ENCODE measurements at places on chromosomes 7 and 10.

DNA sequence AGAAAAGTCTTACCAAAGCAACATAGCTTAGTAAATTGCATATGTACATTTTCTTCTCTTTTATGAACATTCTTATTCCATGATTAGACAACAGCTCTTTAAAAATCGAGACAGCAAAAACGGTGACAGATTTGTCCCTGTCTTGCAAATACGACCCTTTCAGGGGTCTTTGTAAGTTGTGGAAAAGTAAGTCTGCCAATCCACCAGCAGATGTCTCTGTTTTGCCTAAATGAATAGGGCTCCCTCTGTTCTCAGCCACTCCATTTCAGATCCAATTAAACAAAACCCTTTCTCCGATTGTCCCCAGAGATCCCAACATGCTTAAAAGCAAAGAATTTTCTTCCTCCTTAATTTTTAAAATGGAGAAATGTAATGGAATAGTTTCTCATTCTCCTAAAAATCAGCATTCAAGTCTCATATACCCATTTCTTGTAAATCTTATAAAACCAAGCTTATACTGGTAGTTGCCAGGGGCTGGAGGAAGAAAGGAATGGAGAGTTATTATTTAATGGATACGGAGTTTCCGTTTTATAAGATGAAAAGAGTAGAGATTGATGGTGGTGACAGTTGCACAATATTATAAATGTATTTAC is 61.0 kb upstream of the NFE2L3 start:
- peak; percentile 71 for DNase-seq

GRCh38 chr10:119131512-119132240 is 27.8 kb downstream of the DENND10 start:
- DNase-seq = peak; percentile 28

DNA sequence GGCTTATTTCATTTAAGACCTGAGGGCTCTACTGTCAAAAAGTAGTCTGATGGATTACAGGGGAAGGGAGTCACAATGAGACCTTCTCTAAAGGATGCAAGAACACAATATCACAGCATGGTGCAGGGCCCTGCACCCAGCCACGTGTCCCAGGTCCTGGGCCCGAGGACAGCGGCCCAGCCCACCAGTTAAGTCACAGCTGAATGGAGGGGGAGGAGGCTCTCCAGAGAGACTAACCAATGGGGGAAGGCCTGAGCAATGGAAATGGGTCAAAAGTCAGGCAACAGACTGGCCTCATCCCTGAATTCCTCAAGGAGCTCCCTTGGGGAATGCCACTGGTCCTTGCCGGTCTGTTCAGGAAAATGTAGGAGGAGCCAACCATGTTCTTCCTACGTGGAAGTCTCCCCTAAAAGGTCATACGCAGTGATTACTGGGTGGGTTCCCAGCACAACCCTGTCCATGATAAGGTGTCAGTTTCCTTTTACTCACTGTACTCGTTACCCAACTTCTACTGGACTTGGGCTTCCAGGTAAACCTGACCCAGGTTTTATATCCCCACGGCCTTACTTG is 28.3 kb downstream of the CCDC3 start:
- no peak for DNase-seq

DNA sequence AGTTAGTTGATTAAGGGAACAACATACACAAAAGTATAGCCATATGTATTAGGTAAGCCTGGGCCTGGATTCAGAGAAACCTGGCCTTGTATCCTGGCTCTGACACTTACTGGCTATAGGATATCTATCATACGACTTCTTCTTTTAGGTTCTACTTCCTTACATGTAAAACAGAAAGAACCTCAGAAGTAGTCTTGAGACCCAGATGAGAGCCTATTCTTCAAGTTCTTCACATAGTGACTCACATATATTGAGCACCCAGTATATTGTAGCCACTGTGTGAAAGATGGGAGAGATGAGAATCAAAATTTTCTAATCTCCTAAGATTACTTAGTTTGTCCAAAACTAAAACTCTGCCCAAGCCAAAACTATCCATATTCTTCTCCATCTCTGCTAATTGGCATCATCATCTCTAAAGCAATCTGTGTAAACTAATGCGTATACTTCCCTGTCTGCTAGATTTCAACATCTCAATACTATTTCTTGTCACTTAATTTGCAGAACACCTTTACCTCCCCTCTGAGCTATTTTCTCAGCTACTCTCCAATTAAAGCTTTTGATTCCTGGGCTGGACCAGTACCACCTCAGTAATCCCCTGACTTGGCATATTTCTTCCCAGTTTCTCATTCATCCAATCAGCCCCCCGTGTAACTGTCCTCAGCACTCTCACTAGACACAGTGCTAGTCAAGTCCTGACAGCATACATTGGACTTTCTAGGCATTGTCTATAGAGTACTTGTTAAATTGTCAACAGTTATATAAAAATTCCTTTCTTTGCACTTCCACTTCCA is 53.5 kb upstream of the MET start:
- no peak for DNase-seq

GRCh38 chr7:82700741-82701140 is 257.2 kb upstream of the CACNA2D1 start:
- no peak for DNase-seq

DNA sequence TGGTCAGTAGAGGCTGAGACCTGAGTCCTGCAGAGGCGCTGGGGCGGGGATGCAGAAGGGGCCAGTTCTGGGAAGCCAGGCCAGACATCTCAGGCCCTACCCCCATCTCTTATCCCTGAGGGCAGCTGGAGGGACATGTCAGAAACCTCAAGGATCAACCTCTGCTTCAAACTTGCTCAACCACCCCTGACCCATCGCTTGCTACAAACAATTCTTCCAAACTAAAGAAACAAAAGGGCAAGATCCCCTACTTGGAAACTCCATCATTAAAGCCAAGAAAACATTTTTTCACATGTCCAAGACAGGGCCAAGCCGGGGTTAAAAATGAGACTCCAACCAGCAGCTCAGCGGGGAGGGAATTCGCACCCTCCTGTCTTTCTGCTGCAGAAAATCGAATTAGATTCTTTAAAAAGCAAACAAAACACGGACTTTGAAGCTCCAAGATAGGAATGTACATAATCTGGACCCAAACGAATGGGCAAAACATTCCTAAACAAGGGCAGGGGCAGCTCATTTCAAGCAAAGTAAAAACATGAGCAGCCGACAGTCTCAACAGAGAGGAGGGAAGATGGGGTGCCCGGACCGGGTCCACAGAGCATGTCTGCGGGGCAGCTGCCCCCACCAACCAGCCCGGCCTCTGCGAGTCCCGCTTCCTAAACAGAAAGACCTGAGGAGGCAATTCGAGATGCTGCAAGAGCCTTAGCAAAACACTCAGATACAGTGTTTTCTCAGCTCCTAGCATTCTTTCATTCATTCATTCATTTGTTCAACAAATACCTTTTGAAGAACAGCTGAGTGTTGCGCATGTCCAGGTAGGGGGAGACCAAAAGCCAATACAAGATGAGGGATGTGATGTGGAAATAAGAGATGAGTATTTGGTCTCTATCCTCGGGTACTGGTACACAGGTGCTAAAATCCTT is 44.8 kb downstream of the CHST15 start:
- no peak for DNase-seq

- no peak for DNase-seq
Measured at GRCh38 chr7:155961241-155962190, 149.3 kb upstream of the SHH start.

DNA sequence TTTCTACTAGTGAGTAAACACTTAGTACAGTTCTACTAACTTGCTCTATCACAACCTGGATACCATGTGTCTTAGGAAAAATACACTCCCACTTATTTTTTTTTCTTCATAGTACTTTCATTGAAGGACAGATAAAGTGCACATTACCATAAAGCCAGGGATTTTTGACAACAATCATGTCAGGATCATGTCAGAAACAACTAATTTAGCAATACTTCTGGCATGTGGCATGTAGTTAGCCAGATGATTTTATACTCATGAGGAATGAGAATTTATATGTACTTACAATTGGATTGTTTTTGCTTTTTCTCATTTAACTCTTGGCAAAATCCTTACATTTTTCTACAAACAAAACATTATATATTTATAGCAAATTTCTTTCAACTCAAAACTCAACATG is 630.7 kb upstream of the GRM3 start:
- no peak for DNase-seq

DNA sequence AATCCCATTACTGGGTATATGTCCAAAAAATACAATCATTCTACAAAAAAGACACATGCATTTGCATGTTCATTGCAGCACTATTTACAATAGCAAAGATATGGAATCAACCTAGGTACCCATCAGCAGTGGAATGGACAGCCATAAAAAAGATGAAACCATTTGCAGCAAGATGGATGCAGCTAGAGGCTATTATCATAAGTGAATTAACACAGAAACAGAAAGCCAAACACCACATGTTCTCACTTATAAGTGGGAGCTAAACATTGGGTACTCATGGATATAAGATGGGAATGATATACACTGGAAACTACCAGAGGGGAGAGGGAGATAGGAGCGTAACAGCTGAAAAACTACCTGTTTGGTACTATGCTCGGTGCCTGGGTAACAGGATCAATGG is 154.0 kb downstream of the TMEM26 start:
- DNase-seq = no peak

DNA sequence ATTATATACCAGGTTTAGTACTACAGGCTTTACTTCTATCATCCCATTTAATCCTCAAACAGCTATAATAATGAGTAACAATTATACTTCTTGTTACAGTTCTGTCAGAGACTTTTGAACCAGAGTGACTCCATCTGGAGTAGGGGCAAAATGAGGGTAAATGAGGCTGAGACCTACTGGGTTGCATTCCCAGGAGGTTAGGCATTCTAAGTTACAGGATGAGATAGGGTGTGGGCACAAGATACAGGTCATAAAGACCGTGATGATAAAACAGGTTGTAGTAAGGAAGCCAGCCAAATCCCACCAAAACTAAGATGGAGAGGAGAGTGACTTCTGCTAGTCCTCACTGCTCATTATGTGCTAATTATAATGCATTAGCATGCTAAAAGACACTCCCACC is 3.9 kb downstream of the YME1L1 start:
- no peak for DNase-seq

- DNase-seq = no peak
Measured at GRCh38 chr7:99116144-99116543, 27.8 kb downstream of the SMURF1 start.

- DNase-seq = peak; percentile 56
Measured at GRCh38 chr10:80104066-80104926, 25.8 kb downstream of the TMEM254 start.

- no peak for DNase-seq
Measured at GRCh38 chr10:125692601-125693523, 9.9 kb upstream of the TEX36 start.

DNA sequence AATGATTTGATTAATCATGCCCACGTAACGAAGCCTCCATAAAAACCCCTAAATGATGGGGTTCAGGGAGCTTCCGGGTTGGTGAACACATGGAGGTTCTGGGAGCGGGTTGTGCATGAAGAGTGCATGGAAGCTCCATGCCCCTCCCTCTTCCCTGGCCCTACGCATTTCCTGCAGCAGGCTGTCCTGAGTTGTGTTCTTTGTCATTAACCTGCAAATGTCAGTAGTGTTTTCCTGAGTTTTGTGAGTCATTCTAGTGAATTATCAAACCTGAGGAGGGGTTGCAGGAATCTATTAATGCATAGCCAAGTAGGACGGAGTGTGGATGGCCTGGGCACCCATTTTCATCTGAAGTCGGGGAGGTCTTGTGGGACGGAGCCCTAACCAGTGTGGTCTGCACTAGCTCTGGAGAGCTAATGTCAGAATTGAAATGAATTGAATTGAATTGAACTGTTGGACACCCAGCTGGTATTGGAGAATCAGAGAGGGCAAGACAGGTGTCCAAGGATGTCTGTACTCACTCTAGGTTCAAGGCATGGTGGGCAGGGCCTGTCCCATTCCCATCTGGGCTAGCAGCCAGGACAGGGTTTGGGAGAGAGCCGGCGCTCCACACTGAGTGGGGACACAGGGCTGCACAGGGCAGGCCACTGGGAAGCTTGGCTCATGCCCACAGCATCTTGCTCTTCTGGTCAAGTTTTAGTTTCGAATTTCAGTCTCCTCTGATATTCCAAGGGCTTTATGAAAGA is 22.3 kb upstream of the ARHGAP22 start:
- DNase-seq = no peak

- DNase-seq = no peak
Measured at GRCh38 chr7:35704261-35704660, 9.3 kb upstream of the HERPUD2 start.

- DNase-seq = peak; percentile 10
Measured at GRCh38 chr10:118332236-118332635, 9.9 kb downstream of the FAM204A start.

- peak; percentile 96 for DNase-seq
Measured at GRCh38 chr10:29804025-29804852, 169.5 kb upstream of the SVIL start.

DNA sequence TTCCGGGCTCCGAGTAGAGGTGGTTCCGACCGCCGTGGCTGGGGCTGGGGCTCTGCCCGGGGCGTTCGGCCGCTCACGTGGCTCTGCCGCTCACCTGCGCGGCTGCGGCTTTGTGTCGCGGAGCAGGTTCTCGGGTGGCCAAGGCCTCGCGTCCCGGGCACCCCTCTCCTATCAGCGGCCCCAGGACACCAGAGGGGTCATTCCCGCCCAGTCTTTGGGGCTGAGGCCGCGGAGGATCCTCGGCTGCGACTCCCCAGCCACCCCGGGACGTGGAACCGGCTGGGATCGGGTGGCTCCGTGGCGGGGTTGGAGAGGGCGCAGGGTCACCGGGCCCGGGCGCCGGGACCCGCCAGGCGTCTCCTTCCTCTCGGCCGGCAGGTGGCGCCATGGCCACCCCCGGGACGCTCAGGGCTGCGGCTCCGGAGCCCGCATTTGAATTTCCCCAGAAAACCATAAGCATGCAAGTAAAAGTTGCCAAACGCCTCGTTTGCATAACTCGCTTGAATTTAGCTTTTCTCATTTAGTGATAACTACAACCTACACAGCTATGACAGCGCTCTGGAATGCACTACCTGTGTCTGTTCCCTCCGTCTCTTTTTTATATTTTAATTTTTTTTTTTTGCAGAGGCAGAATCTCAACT is 1.2 kb downstream of the COL26A1 start:
- peak; percentile 54 for DNase-seq

GRCh38 chr10:110220398-110220797 is 13.0 kb downstream of the MXI1 start:
- no peak for DNase-seq

GRCh38 chr10:128854963-128855362 is 612.1 kb upstream of the MGMT start:
- DNase-seq = no peak

- peak; percentile 92 for DNase-seq
Measured at GRCh38 chr7:106609416-106609815, 51.5 kb downstream of the CCDC71L start.

Measured in ELR (cell line).